ENCODE measurements at places on chromosomes 7 and 10.
A peak's percentile ranks its signal among the peaks of the same experiment; 100 is the strongest.

DNA sequence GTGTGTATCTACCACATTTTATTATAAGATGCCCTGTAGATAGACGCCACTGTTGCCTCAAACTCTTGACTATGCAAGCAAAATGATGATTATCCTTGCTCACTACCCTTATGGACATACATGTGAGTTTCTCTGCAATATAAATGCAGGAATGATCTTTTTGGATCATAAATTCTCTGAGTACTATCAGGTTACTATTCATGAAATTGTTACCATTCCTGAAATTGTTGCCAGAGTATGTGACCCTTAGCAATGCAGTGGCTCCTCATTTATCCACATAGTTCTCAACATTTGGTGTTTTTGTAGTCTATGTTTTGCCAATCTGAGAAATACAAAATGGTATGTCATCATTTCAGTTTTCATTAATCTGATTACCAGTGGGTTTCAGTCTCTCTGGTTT is 166.2 kb upstream of the FAM3C start:
- peak; percentile 24 for DNase-seq

- DNase-seq = no peak
Observed at GRCh38 chr10:393787-394438, 258.7 kb downstream of the ZMYND11 start.

DNA sequence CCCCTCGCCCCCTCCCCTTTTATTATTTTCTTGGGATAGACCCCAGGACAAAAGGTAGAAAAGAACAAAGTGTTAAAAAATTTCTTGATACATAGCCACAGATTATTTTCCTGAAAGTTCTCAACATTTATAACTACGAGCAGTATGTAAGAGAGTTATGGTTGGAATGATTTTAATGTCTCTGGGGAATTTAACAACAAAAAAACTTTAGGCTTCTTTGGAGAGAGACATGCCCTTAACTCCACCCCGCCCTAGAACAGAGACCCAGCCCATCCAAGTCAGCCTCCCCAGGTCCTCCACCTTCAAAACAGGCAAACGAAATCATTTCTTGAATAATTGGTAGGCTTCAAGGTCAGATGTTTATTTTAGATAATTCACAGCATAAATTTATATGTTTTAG is 97.1 kb downstream of the TCF7L2 start:
- DNase-seq = no peak

DNA sequence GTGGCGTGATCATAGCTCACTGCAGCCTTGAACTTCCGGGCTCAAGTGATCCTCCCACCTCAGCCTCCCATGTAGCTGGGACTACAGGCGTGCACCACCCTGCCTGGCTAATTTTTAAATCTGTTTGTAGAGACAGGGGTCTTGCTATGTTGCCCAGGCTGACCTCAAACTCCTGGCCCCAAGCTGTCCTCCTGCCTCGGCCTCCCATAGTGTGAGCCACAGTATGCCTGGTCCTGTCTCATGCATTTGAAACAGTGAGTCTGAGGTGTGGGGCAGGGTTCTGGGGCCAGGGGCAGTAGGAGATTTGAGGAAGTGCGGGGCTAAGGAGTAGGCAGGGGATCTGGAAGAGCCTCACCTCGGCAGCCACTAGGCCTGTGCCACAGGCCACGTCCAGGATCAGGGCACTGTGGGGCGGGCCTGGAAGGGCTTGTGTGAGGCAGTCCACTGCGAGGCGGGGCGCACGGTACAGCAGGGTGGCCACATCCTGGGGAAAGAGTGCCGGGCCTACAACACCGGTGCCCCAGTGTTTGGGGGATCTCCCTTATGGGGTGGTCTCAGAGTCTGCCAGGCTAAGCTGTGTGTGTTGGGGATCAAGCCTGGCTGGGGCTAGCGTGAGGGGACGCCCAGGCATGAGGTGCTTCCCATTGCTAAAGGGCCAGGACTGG is 1.5 kb downstream of the METTL27 start:
- DNase-seq = no peak

DNA sequence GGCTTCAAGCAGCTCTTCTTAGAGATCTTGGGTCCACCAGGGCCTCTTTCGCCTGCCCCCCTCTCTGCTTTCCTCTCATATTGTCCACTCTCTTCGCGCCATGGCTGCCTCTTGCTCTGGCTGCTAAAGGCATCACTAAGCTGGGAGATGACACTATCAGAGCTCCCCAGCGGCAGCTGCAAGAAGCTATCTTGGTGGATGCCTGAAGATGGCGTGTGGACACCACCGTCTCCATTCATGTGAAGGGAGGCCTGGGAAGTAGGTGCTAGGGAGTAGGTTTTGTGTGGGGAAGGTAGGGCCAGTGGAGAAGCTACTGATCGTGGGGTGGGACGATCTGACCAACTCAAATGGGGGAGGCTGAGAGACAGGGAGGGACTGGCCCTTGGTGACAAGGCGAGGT is 45.9 kb upstream of the PDLIM1 start:
- no peak for DNase-seq

GRCh38 chr10:102473445-102474331 is 22.3 kb upstream of the C10orf95 start:
- DNase-seq = no peak

DNA sequence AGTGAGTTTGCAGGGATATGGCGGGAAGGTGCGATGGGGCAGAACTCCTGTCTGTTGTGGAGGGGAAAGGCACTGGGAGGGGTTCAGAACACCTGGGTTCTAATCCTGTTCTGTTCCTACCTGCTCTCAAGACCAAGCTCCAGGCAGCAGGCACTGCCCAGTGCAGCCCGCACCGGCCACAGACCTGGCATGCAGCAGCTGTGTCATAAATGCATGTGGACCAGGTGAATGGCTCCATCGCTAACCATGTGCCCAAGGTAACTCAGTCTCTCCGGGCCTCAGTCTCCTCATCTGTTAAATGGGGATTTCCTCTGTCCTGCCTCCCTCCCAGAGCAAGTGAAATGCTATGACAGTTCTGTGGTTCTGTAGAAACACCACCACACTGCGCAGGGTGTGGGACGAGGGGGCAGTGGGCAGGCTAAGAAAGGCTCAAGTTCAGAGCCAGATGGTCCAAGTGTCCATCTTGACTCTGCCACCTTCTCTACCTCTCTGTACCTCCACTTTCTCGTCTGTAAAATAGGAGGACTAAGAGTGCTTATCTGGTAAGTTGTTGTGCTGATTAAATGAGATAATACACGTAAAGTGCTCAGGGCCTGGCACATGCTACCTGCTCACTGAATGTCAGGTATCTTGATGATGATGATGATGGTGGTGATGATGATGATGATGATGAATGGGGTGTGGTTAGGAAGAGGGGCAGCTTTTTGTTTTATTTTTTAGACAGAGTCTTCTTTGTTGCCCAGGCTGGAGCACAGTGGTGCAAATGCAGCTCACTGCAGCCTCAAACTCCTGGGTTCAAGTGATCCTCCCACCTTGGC is 22.9 kb downstream of the ATP6V1F start:
- DNase-seq = no peak

DNA sequence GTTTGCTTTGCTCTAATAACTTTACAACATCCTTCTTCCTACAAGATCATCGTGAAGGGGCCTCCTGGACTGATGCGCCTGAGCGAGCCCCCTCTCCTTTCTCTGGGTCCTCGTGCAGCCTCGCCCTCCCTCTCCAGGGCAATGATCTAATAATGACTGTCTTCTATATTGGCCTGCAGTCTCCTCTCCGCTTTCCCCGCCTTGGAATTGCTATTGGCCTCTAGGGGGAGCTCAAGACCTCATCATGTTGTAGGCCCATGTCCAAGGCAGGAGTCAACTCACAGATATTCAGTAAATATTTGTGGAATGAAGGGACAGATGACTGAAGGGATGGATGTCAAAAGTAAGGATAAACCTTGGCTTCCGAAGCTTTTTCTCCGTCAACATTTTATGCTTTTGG is 1180.3 kb downstream of the TYW1 start:
- DNase-seq = peak; percentile 9

DNA sequence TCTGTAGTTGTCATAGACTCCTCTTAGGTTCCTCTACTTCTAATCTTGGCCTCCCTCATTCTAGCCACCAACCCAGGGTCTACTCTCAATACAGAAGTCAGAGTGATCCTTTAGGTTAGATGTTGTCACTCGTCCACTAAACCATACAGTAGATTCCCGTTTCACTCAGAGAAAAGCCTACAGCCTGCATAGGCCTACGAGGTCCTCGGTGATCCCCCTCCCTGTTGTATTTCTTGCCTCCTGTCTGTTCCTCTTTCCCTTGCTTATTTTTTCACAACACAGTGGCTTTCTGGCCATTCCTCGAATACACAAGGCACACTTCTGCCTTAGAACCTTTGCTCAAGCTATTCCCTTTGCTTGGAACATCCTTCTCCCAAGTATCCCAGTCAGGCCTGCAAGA is 183.0 kb upstream of the PRSS1 start:
- DNase-seq = no peak

GRCh38 chr7:33874943-33875342 is 30.4 kb upstream of the BMPER start:
- no peak for DNase-seq

- peak; percentile 11 for DNase-seq
Observed at GRCh38 chr10:13299437-13300287, at the start of gene PHYH. PHYH (minus strand) TSS chr10:13300064; CDS start chr10:13300042, 22 bp downstream.

- DNase-seq = peak; percentile 18
Observed at GRCh38 chr7:129343099-129343700, 91.0 kb upstream of the STRIP2 start.

DNA sequence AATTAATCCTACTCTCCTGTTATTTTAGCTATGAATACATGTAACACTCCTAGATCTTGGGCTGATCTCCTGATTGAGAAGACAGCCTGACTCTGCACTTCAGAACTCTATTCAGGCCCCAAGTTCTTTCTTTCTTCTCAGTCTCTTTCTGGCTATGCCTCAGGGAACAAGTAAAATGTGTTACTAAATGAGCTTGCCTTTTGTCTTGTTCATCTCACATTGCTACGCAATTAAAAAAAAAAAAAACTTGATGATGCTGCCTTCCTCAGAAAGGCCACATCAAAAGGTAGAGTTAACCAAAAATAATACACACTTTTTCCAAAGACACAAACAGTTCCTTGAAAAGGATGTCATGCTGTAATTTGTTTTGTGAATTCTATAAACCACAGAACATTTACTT is 258.1 kb downstream of the TWIST1 start:
- no peak for DNase-seq

GRCh38 chr7:30681815-30682211 is 443 bp downstream of the CRHR2 start:
- DNase-seq = no peak

DNA sequence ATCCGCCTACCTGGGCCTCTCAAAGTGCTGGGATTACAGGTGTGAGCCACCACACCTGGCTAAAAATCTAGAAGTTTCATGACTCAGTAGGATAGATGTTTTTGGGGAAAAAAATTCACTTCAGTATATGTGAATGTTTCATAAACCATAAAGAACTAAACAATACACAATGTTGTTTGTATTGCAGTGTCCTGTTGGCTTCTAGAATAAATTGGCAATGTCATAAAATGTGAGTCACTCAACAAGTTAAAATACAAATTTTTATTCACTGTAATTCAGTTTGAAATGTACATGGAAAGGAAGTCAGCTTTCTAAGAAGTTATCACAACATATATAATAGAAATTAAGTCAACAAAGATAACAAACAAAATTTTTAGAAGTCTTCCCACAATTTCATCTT is 16.5 kb downstream of the MRLN start:
- no peak for DNase-seq

- no peak for DNase-seq
Observed at GRCh38 chr10:126288547-126289493, 99.5 kb downstream of the ADAM12 start.

GRCh38 chr10:128049226-128050120 is 76.8 kb downstream of the MKI67 start:
- no peak for DNase-seq

DNA sequence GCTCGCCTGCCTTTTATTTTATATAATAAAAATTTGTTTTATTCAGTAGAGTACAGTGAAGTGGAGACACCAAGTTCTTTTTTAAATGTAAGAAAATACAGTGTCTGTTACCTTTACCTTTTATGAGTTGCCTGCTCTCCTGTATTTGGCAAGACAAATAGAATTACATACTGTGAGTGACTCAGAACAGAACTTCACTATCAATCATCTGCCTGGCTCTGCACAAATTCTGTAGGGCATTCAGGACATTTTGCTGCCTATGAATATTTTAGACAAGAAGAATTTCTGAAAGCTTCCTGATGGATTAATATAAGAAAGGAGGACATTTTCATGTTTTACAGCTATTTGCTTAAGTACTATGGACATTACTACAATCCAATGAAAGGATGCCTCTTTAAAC is 135.4 kb upstream of the PHF14 start:
- no peak for DNase-seq

DNA sequence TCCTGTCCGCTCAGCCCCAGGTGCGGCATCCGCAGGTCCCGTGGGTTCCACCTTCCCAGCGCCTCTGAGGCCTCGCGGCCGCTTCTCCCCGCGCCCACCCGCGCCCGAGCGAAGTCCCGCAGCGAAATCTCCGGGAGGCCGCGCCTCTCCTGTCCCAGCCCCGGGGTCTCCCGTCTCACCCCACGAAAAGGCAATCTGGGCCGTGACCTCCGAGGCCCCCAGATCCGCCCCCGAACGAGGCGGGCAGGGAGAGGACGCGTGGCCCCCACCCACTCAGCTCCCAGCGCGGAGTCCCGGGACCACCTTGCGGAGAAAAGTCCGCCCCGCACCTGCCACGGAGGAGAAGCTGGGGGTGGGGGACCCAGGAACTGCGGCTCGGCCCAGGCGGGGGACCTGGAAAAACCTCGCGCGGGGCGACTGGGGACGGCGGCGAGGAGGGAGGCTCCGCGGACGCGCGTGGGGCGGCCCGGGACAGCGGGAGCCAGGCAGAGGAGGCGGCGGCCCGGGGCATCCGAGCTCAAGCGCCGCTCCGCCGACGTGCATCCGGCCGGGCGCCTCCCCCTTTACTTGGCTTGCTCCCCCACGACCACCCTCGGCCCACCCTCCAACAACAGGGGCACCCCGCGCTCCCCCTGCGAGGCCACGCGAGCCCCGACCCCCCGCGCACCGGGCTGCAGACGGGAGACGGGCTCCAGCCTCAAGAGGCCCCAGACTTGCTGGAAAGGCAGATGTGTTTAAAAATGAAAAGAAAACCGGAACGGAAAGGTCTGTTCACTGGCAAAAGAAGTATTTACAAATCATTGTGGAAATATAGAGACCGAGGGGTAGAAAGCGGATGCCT is 33.0 kb upstream of the RNF32 start:
- DNase-seq = no peak

DNA sequence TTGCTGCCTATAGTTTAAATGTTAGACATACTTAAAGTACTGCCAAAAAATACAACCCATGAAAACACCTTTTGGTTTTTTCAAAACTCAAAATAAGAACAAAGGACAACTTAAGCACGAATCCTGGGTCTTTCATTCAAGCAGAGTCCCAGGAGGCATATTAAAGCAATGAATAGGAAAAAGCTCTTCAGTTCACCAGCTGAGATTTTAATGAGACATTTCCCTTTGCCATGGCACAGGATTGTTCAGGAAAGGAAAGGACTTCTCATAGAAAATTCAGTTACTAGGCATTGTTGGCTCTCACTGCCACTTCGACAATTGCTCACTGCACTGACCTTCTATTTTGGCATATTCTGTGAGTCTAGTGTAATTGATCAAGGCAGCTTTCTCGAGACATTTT is 133.5 kb upstream of the FEZF1 start:
- DNase-seq = no peak

- no peak for DNase-seq
Observed at GRCh38 chr10:1215862-1216573, 159.8 kb downstream of the WDR37 start.
